Cortex of kidney (tissue), 1 donor: ENCODE measurements at places on chromosomes 7 and 10.

DNA sequence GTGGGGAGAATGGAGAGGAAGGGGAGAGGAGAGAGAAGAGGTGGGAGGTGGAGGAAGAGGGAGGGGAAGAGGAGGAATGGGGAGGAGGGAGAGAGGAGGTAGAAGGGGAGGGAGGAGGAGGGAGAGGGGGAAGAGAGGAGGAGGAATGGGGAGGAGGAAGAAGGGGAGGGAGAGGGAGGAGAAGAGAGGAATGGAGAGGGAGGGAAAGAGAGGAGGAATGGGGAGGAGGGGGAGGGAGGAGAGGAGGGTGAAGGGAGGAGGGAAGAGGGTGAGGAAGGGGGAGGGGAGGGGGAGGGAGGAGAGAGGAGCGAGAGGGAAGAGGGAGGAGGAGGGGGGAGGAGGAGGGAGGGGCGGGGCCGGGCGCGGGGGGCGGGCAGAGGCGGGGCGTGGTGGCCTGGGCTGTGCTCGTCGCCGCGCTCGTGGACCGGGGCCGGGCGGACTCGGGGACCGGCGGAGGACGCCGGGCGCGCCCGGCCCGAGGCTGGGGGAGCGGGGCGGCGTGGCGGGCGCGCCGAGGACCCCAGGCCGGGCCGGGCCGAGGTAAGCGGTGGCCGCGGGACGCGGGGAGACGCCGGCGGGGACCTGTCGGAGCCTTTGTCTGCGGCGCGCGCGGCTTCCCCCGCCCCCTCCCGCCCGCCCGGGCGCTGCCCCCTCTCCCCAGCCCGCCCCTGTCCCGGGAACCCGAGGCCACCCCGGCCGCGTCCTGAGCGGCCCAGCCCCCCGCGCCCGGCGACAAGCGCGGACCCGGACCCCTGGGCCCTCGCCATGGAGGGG lies at the start of gene SLC29A4:
Gene SLC29A4 (plus strand): TSS at position 401 of the 774 bp plus-strand sequence. CDS start 4,874 bp downstream, outside the sequence.
- no peak for DNase-seq

DNA sequence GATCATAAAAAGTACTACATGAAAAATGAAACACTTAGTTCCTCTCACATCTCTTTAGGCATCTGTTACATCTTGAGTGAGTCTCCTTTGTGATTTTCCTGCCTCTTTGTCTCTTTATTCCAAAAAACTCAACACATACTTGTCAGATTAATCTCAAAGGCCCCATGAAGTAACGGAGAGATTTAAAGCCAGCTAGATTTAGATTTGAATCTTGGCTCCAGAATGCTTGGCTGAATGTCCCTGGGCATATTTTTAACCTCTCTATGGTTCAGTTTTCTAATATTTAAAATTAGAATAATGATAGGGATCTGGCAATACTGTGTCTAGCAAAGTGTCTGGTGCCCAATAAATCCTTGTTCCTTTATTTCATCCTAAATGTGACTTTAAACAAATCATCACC lies 140.0 kb downstream of the DGKB start:
- DNase-seq: no peak

GRCh38 chr7:94396596-94396995 lies 1.9 kb downstream of the COL1A2 start:
- no peak for DNase-seq

GRCh38 chr10:93160829-93161228 lies 87.1 kb downstream of the CYP26A1 start:
- DNase-seq: no peak

GRCh38 chr10:122221958-122222357 lies 49.1 kb upstream of the BTBD16 start:
- DNase-seq: no peak

DNA sequence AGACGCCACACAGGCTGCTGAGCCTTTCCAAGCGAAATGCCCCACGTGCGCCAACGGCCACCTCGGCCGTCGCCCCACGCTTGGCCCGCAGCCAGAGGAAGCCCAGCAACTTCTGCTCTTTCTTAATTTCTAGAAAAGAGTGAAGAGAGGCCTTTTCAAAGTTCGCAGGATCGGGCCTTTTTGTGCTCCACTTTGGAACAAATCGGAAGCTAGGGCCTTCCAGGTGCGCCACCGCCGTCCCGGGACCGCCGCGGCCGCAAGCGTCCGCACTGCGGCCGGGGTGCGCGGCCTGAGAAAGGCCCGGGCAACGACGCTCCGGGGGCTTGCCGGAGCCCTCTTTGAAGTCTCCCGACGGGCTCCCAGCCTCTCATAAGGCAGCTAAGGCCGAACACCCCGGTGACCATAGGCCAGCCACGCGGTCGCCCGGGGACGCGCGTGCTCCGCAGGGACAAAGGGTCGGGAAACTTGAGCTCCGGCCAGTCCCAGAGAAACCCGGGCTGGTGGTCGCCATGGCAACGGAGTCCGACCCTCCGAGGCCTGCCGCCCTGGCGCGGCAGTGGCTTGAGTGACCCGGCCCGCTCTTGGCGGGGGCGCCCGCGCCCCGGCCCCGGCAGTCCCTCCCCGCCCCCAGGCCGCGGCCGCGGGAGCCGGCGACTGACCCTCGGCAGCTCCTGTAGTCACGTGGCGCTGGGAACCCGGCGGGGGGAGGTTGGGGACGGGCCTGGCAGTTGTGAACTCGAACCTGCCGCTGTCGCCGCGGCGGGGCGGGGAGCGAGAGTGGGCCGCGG lies at the start of gene REPIN1:
Gene REPIN1 (plus strand): TSS at position 727 of the 788 bp plus-strand sequence. CDS start 890 bp downstream, outside the sequence.
- DNase-seq: no peak

- no peak for DNase-seq
These were observed 185.9 kb downstream of the RAB11FIP2 start for GRCh38 chr10:117860823-117861222.
